Ecto neural progenitor cell (in vitro differentiated cells): ENCODE measurements at places on chromosomes 6 and 20.

- no peak for DNase-seq
These were observed 31.4 kb downstream of the COL11A2 start for GRCh38 chr6:33160728-33161344.

DNA sequence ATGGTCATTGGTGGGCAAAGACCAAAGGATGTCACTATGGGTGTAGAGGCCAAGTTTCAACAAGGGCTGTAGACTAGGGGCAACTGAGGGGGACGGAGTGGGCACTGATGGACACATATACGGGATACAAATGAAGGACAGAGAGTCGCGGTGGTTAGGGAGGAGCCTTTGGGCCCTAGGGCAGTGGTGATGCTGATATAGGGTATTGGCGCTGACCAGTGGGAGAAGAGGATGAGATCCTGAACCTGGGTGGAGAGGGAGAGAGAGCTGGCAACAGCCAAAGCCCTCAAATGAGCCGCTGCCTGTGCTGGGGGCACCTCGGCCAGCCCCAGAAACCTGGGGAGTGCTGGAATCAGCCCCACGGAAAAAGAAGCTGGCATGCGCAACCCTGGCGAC is 1.6 kb downstream of the CDH22 start:
- DNase-seq, result no peak

- no peak for DNase-seq
These were observed 361.0 kb downstream of the TAF4 start for GRCh38 chr20:61704661-61705060.

- DNase-seq, result no peak
These were observed 133.1 kb upstream of the COL21A1 start for GRCh38 chr6:56380476-56380875.

GRCh38 chr6:9659848-9660247 is 755.0 kb downstream of the TFAP2A start:
- no peak for DNase-seq

GRCh38 chr6:37819802-37820717 is 533 bp downstream of the ZFAND3 start:
- DNase-seq, result no peak

GRCh38 chr6:37047689-37048402 is 42.4 kb downstream of the FGD2 start:
- no peak for DNase-seq

DNA sequence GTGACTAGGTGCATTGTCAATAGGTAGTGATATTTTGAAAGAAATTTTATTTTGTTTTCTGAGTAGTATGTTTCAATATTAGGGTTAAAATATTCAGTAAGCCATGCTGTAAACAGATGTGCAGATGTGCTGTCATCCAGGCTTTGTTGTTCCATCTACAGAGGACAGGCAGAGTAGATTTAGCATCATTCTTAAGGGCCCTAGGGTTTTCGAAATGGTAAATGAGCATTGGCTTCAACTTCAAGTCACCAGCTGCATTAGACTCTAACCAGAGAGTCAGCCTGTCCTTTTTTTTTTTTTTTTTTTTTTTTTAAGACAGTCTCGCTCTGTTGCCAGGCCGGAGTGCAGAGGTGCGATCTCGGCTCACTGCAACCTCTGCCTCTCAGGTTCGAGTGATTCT is 27.1 kb upstream of the BACH2 start:
- no peak for DNase-seq

- no peak for DNase-seq
These were observed 61.6 kb downstream of the ABHD12 start for GRCh38 chr20:25328954-25329498.
